ENCODE measurements at places on chromosomes 3 and 15. TPM values are rescaled to one million over a fixed set of nuclear protein-coding genes. Genes with fewer than 3 reads are reported as not detected.

DNA sequence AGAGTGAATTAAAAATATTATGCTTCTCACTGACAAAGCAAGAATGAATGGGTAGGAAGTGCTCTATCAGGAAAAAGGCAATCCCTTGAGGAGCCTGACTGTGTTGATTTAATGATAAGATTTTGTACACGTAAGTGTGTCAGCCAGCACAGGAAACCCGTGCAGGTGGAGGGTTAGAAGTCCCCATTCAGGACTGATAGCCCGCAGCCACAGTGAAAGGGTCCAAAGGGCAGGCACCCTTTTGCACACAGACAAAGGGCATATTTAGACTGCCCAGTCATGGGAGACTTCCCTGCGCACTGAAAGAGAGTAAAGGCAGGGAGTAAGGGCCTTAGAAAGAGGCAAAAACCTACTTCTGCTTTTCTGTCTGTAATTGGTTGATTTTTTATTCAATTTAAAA, 26.4 kb upstream of the SKIL start:
- ATAC-seq = no peak

- no peak for ATAC-seq
Observed at GRCh38 chr3:173027429-173027828, 113.6 kb downstream of the SPATA16 start.

DNA sequence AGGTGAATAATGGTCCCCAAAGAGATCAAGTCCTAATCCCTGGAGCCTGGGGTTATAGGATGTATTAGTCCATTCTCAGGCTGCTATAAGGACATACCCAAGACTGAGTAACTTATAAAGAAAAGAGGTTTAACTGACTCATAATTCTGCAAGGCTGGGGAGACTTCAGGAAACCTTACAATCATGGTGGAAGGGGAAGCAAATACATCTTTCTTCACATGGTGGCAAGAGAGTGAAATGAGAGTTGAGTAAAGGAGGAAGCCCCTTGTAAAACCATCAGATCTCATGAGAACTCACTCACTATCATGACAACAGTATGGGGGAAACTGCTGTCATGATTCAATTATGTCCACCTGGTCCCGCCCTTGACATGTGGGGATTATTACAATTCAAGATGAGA, 142.9 kb upstream of the ANKRD28 start:
- ATAC-seq = no peak

SPINK8 gene
- not detected for total RNA-seq

- peak; percentile 29 for ATAC-seq
Observed at GRCh38 chr15:91853511-91853947, at the start of gene SLCO3A1. Gene SLCO3A1, plus strand, starts transcription at chr15:91853708.

BNC1 gene
- total RNA-seq = not detected

DNA sequence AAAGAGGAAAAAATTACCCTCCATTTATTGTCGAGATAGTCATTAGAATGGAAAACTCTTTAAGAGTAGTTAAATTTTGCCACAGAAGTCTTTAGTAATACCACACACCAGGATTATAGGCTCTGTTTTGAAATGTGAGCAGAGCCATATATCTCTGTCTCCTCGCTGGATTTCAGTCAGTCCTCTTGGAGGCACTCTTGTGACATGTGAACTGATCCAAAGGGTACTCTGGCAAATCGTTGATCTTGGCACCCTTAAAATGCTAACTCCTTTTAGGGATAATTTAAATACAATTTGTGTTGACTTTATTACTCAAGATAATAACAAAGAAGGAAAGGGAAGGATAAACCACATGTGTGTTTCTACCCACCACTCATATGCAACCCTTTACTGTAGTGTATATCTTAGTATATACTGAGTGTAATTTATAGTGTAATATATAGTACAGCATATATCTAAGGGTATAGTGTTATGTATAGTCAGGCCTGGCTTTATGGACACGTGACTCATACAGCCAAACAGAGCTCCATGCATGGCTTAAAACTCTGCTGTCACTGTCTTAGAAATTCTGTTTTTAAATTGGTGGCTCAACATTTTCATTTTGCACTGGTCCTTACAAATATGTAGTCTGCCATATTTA, 12.3 kb upstream of the KPNA4 start:
- no peak for ATAC-seq

GXYLT2 gene
- total RNA-seq = not detected

GRCh38 chr3:84444726-84445521, 513.9 kb upstream of the CADM2 start:
- no peak for ATAC-seq

KCNMB2 gene
- total RNA-seq = not detected

- ATAC-seq = no peak
Observed at GRCh38 chr3:107753976-107754375, 231.2 kb downstream of the BBX start.

- no peak for ATAC-seq
Observed at GRCh38 chr3:160434071-160434470, 15.5 kb downstream of the TRIM59 start.

GRCh38 chr15:27642981-27643380, 456.1 kb downstream of the OCA2 start:
- ATAC-seq = no peak

DNA sequence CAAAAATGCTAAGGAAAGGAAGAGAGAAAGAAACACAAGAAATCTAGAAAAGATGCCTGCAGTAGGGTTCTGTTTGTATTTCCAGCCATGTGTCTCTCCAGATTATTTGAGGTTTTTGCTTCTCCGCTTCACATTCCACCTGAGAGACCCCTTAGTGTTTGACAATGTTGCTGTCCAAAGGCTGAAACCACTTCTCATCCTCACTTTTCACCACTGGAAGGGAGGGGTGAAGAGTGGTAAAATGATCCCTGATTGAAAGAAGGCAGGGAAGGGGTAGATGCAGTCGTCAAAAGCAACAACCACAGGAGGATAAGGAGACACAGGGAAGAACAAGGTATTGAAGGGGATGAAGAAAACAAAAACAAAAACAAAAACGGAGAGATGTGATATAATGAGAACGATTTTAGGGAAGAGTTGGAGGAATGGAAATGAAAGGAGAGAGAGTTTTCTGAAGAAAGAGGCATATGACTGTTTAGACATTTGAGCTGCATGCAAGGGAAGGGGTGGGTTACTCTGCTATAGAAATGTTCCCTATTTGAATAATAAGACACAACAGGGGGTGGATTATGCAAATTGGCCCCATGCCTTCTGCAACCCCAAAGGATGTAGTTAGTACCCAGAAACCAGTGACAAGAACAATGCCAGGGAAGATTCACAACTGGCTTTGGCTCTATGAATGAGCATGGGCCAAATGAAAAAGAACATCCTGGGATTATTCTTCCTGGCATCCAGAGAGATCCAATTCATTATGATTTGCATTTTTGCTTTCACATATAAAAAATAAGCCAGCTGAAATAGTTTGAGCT, 235.9 kb downstream of the GAP43 start:
- ATAC-seq = no peak

PLSCR2 gene
- total RNA-seq = not detected

- peak; percentile 76 for ATAC-seq
Observed at GRCh38 chr15:84785053-84785452, 32.1 kb upstream of the ALPK3 start.

GRCh38 chr15:27867861-27868260, 231.3 kb downstream of the OCA2 start:
- no peak for ATAC-seq

GRCh38 chr3:7194071-7194835, 333.3 kb downstream of the GRM7 start:
- no peak for ATAC-seq

- ATAC-seq = no peak
Observed at GRCh38 chr15:22811640-22812039, 25.2 kb downstream of the NIPA1 start.

DNA sequence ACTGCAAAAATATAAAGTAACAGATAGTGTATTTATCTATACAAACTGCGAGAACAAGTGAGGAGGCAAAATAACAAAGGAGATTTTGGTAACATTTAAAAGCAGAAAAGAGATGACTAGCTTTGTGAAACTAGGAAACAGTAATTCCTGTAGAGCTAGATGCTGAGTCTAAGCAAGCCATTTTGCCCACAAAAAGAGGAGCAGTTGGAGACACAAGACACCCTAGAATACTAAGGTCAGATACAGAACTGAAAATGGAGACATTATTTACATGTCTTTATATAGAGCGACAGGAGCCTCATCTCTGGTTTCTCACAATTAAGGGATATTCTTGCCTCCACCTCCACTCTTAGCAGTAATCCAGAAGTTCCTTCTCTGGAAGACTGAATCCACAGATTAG, 732.4 kb upstream of the GBE1 start:
- no peak for ATAC-seq

DNA sequence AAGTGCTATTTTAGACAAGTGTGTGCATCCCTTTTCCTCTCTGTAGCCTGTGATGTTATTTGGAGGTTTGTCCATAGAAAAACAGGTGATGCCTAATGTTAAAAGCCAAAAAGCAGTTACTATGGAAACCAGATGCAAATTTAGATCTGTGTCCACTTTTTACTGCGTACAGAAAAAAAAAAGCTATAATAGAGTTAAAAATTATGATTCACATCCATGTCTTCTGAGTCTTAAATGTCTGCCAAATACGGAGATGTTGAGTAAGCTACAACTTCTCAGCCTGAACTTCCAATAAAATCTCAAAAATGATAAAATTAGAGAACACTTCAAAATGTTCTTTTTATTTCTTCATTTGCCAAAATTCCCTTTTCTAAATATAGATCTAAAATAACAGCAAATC, 74.2 kb upstream of the GAP43 start:
- no peak for ATAC-seq

DNA sequence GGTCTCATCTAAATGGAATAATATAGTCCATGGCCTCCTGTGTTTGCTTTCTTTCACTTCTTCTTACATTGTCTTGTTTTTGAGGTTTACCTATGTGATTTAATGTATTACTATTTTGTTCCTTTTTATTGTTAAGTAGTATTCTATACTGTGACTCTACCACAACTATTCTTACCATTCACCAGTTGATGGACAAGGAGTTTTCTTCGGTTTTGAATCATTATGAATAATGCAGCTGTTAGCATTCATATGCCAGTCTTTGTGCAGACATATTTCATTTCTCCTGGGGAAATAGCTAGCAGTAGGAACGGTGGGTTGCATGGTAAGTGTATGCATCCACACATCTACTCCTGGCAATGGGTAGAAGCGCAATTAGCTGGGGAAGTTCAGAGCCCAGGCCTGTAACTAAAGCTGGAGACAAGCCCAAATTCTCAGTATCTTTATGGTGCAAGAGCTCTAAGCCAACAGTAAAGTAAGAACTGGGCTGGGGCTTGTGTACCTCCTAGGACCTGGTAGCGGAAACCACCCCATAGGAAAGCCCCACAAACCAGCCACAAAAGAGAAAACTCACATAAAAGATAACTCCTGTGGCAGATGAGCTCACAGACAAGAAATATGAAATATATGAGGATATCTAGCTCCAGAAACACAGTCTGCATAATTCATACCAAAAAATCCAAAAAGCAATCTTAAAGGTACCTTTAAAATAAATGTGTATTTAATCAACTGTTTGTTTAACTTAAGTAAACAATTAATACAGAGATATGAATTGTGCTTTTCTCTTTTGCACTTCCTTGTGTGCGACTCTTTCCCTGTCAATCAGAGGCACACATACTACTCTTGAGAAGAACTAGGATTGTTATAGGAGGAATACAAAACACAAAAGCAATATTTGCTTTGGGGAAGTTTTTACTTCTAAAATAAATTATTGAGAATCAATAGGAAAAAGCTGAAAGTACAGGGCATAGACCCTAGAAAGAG, 2.7 kb upstream of the CSTA start:
- peak; percentile 94 for ATAC-seq

GRCh38 chr3:177657243-177657642, 460.0 kb upstream of the TBL1XR1 start:
- ATAC-seq = no peak

GRCh38 chr15:77122576-77122975, 51.7 kb upstream of the TSPAN3 start:
- ATAC-seq = no peak

- no peak for ATAC-seq
Observed at GRCh38 chr3:124586126-124587052, 143.9 kb upstream of the UMPS start.

STX19 gene
- total RNA-seq = not detected

DNA sequence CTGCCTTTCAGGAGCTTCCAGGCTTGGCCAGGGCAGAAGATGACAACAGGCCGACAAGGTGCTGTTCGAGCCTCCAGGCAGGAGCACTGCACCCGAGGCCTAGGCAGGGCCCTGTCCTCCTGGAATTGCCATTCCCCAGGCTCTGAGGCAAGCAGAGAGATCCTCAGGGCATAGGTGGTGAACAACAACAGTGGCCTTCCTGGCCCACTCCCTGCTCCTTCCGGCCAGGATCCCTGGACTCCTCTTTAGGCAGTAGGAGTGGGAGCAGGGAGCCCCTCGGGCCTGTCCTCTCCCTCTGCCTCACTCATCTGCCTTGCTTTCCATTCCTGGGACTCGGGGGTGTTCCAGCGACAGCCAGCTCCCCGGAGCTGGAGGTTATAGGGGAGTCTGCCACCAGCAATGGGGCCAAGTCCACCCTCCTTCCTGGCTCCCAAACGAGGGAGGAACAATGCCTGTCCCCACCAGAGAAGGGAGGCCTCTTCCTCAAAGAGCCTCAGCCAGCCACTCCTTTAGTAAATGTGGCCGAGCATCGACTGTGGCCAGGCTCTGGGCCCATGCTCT, 135.0 kb downstream of the NUP210 start:
- no peak for ATAC-seq

DNA sequence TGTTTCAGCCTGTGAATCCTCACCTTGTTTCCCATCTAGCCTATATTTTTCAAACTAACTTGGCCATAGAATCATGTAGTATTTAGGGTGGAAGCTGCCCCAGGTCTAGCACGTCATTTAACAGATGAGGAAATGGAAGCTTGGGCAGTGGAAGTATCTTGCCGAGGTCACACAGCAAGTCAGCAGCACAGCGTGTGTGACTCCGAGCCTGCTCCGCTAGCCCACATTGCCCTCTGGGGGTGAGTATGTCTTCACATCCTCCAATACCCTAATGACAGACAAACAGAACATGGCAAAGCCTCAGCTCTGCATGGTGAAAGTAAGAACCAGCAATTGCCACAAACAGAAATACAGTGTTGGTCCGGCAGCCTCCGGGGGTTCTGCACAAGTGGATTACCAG, 2.2 kb upstream of the CCR5 start:
- ATAC-seq = peak; percentile 29

GRCh38 chr3:183074261-183074660, 25.0 kb downstream of the MCCC1 start:
- ATAC-seq = no peak

- ATAC-seq = no peak
Observed at GRCh38 chr15:51252671-51253070, 85.7 kb downstream of the CYP19A1 start.

NR1I2 gene
- total RNA-seq = 0.82 TPM

EIF1B gene
- total RNA-seq = 36.8 TPM

GPR27 gene
- total RNA-seq = 2.5 TPM

GRCh38 chr3:40725031-40725430, 200.3 kb downstream of the ZNF621 start:
- no peak for ATAC-seq

ADAMTS17 gene
- 0.37 TPM for total RNA-seq

DNA sequence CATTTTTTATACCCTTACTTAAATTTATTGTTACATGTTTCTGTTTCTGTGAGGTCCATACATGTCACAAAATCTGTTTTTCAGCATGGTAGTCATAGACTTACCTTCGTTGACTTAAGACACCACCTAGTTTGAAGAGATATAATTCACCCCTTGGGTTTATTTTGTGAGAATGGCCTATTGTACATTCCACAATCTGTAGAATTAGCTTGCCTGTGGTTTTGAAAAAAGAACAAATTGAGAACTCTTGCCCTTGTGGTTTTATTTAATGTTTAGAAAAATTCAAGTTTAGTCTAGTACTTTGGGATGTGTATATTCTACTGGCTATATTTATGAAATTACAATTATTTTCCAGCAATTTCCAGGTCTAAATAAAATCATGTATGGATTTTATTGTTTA, 31.6 kb downstream of the FILIP1L start:
- no peak for ATAC-seq

GRCh38 chr3:188869628-188870027, 302.1 kb upstream of the TPRG1 start:
- no peak for ATAC-seq
